GM12878 (cell line): ENCODE measurements at places on chromosomes 1 and 21. TPM values are rescaled to one million over a fixed set of nuclear protein-coding genes. Genes with fewer than 3 reads are reported as not detected.

The FH gene
- total RNA-seq, result 75.6 and 78.1 TPM in 2 replicates

DNA sequence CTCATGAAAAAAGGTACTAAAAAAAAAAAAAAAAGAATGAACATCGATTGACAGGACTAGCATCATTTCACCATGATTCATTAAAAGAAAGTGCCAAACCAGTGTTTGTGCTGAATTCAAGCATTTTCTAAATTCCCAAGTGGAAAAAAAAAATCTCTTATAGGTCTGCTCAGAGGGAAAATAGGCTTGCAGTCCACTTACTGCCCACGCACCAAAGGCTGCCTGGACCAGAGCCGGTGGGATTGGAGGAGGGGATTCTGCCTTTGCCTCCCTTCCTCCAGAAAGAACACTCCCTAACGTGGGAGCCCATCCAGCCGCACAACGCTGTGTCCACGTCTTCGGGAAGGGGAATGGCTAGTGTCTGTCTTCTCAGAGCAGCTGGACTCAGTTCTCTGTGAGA, 5.5 kb upstream of the TRAPPC10 start:
- no peak overlapping the region for H3K4me3 ChIP-seq
- peaks cover 3% of the 10 kb centered on the region; the same call in 1 of the 2 replicates for H3K4me1 ChIP-seq
- no peaks in the 10 kb centered on the region for H3K27me3 ChIP-seq
- DNase-seq, result no peak
- H3K36me3 ChIP-seq, result no peaks in the 10 kb centered on the region

The PPP1R12B gene
- 5.3 and 6.4 TPM in 2 replicates for total RNA-seq

DNA sequence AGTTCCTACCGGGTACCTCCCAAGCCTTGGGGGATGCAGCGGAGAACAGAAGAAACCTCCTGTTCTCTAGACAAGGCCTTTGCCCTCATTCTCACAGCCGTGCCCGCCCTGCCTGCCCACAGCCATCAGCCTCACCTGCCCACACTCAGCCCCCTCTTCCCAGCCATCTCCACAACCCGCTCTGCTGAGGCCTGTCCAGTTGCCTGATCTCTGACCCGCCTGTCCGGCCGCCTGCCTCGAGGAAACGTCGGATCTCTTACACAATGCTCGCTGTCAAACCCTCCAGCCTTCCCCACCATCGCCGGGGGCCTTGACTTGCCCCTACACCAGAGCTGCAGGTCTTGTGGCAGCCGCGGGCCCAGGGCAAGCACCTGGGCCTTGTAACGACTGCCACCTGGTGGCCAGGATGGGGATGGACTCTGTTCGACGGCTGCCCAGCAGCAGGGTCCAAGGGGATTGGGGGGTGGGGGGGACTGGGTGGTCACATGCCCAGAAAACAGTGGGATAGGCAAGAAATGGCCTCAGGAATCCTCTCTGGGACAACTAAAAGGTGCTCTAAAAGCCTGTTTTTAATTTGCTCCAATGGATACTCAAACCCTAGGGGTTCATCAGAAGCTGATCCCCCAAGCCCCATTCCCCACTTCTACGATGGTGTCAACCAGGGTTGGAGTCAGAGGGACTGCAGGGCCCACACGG, 31.0 kb downstream of the SLC45A1 start:
- H3K4me3 ChIP-seq, result no peak overlapping the region
- no peak overlapping the region for H3K27ac ChIP-seq
- no peaks in the 10 kb centered on the region for H3K36me3 ChIP-seq

DNA sequence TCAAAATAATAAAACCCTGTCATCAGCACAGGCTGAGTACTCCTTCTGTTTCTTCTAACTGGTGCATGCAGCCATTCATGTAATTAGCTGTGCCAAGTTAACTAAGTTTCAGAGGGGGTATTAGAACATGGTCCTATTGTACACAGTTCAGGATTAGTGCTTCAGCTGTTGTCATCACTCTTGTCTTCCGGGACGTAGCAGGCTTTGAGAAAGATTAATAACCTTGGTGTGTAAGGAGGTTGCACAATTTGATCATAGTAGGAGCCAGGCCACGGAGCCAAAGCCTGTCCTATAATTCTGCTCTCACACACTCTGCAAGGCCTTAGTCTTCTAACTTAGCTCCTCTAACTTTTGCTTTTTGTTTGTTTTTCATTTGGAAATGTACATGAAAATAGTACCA, 44.7 kb downstream of the PTGFRN start:
- H3K36me3 ChIP-seq, result no peaks in the 10 kb centered on the region
- H3K4me1 ChIP-seq, result no peaks in the 10 kb centered on the region
- H3K27ac ChIP-seq, result no peak overlapping the region
- no peak overlapping the region for H3K4me3 ChIP-seq

DNA sequence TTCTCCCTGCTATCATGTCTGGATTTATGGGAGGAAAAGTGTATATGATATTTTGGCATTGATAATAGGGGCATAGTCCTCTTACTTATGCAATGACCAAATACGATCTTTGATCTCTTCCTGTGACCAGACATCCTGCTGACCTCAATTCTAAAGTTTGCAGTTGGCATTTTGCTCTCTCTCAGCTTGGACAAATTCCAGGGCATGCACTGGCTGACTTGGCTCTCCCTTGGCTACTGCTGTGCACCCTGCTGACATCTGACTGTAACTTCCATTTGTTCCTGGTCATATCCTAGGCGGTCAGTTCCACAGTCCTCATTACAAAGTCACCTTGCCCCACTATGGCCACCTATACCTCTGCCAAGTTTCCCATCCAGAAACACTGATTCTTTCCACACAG, 380.7 kb upstream of the NR5A2 start:
- H3K4me1 ChIP-seq, result no peaks in the 10 kb centered on the region
- H3K4me3 ChIP-seq, result no peak overlapping the region
- H3K27ac ChIP-seq, result no peak overlapping the region
- no peaks in the 10 kb centered on the region for H3K36me3 ChIP-seq
- DNase-seq, result no peak
- no peaks in the 10 kb centered on the region for H3K27me3 ChIP-seq

DNA sequence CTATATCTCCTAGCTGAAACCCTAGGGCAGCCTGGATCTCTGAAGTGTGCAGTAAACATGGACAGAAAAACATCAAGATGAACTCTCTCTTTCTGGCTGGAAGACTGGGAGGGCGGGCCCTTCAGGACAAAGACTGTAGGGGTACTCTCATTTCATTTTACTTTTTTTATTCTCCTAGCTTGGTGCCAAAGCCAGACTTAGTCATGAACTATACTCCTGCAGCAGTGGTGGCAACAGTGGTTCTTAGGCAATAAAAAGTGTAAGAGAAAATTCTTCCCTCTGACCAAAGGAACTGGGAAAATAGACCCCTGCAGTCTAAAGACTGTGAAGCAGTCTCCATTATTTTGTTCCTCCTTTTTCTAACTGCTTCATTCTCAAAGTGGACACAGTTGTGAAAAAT, 213.8 kb upstream of the JUN start:
- H3K4me3 ChIP-seq, result no peak overlapping the region
- DNase-seq, result no peak
- H3K27ac ChIP-seq, result peak overlapping the region; percentile 41; the same call in 1 of the 2 replicates
- H3K4me1 ChIP-seq, result peaks cover 21% of the 10 kb centered on the region

- H3K4me3 ChIP-seq, result no peak within 1 kb of the TSS
- no peak for DNase-seq
- H3K27ac ChIP-seq, result no peak within 1 kb of the TSS
- no peaks in the 10 kb centered on the region for H3K36me3 ChIP-seq
These were observed at the start of gene FMO1 for GRCh38 chr1:171248302-171248701. FMO1 (plus strand) TSS chr1:171248494; CDS start chr1:171258088, 9,594 bp downstream.

- no peak overlapping the region for H3K27ac ChIP-seq
- no peaks in the 10 kb centered on the region for H3K27me3 ChIP-seq
- no peaks in the 10 kb centered on the region for H3K36me3 ChIP-seq
- H3K4me1 ChIP-seq, result peaks cover 5% of the 10 kb centered on the region
- H3K4me3 ChIP-seq, result no peak overlapping the region
These were observed 59.8 kb downstream of the FAAP20 start for GRCh38 chr1:2134621-2135307.
